ENCODE measurements at places on chromosomes 3 and 15.

GRCh38 chr15:70526974-70527325 lies 236.4 kb downstream of the UACA start:
- no peak for DNase-seq

GRCh38 chr3:124230998-124231397 lies 239.1 kb upstream of the ROPN1 start:
- DNase-seq = no peak

GRCh38 chr3:166498446-166498845 lies 661.2 kb upstream of the BCHE start:
- DNase-seq = no peak

- no peak for DNase-seq
Measured at GRCh38 chr3:45311953-45312801, 76.2 kb upstream of the LARS2 start.

GRCh38 chr3:122415762-122416654 lies at the start of gene WDR5B:
TSS of gene WDR5B (minus strand) at chr3:122416062. CDS start at chr3:122415528, 534 bp downstream.
- DNase-seq = peak; percentile 98

DNA sequence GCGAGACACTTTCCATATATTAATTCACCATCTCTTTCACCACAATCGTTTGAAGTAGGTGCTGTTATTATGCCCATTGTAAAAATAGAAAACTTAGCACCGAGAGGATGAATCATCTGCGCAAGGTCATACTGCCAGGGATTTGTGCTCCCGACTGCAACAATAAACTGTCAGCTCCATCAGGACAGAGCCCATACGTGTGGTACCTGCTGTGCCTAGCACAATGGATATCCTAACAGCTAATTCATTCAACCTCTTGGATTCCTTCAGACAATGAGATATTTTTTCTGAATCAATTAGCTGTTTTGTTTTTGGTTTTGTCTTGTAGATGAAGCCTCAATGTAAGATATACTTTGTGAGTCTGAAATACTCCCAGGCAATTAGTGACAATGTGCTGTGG lies 32.3 kb upstream of the PROK2 start:
- no peak for DNase-seq

- DNase-seq = no peak
Measured at GRCh38 chr3:119778811-119779210, 3.1 kb upstream of the NR1I2 start.

GRCh38 chr3:111582120-111582474 lies 13.0 kb downstream of the ZBED2 start:
- DNase-seq = peak; percentile 67

- no peak for DNase-seq
Measured at GRCh38 chr3:37262816-37263393, 88.5 kb upstream of the LRRFIP2 start.

DNA sequence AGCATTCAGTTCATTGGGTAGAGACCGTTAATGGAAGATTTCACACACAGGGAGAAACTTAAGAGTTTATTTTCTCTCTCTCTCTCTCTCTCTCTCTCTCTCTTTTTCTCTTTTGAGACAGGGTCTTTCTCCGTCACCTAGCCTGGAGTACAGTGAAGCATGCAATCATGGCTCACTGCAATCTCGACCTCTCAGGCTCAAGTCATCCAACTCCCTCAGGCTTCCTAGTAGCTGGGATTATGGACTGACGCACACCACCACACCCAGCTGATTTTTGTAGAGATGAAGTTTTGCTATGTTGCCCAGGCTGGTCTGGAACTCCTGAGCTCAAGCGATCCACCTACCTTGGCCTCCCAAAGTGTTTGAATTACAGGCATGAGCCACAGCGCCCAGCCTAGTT lies 1.6 kb downstream of the WDR72 start:
- DNase-seq = no peak

GRCh38 chr15:63261311-63261710 lies 16.1 kb upstream of the APH1B start:
- no peak for DNase-seq

DNA sequence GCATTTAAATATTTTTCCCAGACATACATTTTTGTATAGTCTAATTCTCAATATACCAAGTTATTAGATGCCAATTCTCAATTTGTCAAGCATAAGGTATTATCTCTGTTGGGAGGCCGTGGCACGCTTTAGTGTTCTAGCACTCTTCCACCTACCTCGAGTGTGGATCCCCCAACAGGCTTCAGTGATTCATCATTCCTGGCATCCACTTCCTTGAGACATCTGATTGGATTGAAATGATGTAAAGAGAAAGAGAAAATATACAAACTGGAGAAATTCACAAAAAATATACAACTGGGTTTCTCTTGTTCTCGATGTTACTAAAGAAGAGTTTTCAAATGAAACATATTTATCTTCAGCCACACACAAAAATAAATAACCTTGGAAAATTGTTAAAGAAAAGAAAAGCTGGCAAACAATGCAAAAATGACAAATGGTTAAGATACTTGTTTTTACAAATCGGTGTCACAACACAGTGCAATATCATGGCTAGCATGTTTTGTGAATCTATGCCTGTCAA lies 218.0 kb upstream of the CDIN1 start:
- no peak for DNase-seq
